ENCODE measurements at places on chromosomes 16 and 17.
A peak's percentile ranks its signal among the peaks of the same experiment; 100 is the strongest.

DNA sequence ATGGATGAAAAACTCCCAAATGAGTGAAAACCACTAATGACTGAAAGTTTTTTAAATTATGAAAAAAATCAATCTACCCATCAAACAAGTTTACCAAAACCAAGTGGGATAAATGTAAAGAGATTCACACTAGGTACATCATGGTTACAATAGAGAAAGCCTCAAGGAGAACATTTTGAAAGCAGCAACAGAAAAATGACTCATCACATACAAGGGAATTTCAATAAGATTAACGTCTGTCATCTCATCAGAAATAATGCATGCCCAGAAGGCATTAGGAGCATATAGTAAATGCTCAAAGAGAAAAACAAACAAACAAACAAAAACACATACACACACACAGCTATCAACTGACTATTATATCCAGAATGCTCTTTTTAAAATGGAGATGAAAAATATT is 261.8 kb upstream of the KIF2B start:
- no peak for DNase-seq

DNA sequence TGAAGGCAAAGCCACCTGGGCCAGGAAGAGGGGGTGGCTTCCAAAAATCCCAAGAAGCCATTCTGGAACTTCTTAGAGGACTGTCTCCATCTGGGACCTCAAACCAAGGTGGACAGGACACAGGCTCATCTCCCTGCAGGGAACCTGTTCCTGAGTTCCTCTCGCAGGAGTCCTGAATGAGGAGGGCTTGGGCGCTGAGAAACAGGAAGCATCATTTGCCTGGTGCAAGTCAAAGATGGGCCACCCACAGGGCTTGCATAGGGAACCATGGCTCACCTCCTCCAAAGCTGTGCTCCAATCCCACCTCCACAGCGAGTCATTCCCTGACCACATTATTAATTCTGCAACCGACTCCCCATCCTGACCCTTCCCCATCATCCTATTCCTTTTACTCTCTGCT is 55.0 kb upstream of the RPL38 start:
- DNase-seq = no peak

- DNase-seq = no peak
These were observed 41.0 kb downstream of the MRPS23 start for GRCh38 chr17:57808882-57809281.

- peak; percentile 91 for DNase-seq
These were observed at the start of gene USB1 for GRCh38 chr16:58000706-58001676. Gene USB1 (plus strand): TSS chr16:58001407. CDS start chr16:58001484, 77 bp downstream.

Measured in natural killer cell (primary cell).